ENCODE measurements at places on chromosomes 5 and 9.
A peak's percentile ranks its signal among the peaks of the same experiment; 100 is the strongest.

GRCh38 chr9:135343837-135344522 lies 135.6 kb upstream of the PPP1R26 start:
- DNase-seq = peak; percentile 5

DNA sequence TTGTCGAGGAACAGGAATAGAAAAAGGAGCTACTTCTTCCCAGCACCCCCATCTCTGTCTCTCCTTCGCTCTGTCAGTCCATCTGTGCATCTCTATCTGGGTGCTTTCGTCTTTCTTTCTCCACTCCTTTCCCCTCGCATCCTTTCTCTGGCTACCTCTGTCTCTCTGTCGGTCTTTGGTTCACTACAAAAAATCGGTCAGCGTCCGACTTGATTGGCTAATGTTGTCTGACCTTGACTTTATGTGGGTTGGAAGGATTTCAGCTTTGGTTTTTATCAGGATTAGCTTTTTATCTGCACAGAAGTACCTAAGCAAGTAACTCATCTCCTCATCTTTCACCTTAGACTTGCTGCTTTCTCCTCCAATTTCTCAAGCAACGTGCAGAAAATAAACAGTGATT lies 575.2 kb upstream of the ZNF462 start:
- no peak for DNase-seq

DNA sequence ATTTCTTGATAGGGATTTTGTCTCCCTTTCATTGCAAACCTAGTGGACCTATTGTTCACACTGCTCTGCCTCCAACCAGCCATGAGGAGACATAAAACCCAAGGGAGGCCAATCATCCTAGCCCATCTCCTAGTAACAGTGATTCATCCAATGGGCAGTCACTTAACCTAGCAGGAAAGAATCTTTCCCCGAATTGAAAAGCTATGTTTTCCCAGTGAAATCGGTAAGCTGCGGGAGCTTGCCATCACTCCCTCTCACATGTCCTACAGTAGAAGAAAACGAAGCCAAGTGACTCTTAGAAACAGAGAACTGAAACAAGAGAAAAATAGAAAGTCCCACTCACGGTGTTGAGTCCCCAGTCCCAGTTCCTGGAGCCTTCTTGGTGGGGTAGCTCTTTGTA lies 123.3 kb downstream of the SUSD1 start:
- no peak for DNase-seq

GRCh38 chr5:533955-534742 lies 9.9 kb upstream of the SLC9A3 start:
- no peak for DNase-seq

- DNase-seq = no peak
Observed at GRCh38 chr9:79774356-79774755, 202.6 kb downstream of the TLE4 start.

DNA sequence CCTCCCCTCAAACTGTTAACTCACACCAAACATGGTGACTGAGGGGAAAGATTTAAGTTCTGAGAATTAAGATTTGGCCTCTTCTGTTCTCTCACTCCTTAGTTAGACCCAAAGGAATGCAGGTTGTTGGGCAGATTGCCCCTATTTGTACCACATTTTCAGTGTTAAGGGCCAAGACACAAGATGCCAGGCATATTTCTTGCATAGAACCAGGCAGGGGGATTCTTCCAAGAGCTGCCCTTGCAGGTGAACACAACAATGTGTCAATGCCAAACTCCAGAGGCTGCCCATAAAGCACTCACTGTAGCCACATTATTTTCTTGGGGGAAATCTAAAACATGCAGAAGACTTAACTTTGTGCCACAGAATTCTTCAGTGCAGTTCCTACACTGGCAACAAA lies 14.7 kb downstream of the MPDZ start:
- DNase-seq = no peak

DNA sequence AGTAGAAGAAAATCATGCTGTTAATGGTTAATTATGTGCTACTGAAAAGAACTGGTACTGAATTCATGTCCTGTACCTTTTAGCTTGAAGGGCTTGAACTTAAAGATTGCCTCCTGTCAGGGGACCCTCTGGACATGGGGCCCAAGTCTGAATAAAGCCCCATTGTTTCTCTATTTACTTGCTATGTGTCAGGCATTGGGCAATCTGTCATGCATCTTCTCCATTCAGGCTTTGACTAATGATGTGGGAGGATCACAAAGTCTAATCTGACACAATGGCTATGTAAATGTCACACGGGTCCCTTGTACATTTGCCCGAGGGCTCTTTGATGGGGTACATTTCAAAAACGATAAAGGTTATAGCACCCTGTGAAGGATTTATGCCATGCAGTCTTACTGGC lies 64.0 kb upstream of the TUSC1 start:
- DNase-seq = no peak

GRCh38 chr5:177319913-177320588 lies 8.4 kb upstream of the MXD3 start:
- no peak for DNase-seq

DNA sequence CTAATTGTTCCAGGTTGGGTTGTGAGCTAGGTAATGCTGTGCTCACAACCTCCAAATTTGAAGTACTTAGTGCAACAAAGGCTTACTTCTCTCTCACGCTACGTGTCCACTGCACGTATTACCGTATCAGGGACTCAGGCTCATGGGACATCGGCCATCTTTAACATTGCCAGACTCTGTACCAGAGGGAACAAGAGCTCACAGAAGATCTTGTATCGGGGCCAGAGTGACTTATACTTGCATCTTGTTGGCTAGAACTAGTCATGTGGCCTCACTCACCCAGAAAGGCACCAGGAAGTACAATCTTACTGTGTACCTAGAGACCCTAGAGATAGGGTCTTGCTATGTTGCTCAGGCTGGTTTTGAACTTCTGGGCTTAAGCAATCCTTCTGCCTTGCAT lies 81.1 kb upstream of the KLF9 start:
- DNase-seq = no peak

DNA sequence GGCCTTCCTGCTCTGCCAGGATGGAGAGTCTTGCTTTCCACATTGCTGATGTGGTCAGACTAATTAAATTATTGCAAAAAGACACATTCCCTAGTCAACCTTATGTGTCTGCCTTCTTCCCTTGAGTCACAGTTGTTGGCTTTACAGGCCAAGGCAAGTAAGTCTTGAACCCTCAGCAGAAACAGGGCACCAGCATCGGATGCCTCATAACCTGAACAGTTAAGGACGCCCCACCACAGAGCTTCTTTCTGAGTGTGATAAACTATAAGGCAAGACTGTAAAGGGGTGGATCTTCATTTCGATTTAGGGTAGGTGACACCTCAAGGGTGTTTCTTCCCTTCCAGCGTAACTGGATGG lies 670 bp upstream of the KIF2A start:
- DNase-seq = no peak

DNA sequence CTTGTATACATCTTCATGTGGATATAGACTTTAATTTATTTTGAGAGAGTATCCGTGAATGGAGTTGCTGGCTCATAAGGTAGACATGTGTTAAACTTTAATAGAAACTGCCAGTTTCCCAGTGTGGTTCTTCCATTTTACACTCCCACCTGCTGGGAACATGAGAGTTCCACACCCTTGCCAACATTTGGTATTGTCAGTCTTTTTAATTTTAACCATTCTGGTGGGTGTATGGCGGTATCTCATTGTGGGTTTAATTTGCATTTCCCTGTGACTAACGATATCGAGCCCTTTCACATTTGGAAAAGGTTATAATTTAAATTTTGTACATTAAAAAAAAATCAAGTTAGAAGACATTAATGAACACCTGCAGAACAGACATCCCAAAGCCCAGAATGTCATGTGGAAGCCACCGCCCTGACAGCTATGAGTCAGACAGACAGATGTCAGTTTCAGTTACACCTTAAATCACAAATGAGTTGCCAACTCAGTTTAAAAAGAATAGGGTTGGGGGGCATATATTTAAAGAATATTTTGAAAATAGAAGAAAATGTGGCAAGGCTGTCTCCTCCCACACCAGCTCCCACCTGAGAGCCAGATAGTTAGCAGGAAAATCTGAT lies 36.9 kb downstream of the ANKRD33B start:
- DNase-seq = no peak

DNA sequence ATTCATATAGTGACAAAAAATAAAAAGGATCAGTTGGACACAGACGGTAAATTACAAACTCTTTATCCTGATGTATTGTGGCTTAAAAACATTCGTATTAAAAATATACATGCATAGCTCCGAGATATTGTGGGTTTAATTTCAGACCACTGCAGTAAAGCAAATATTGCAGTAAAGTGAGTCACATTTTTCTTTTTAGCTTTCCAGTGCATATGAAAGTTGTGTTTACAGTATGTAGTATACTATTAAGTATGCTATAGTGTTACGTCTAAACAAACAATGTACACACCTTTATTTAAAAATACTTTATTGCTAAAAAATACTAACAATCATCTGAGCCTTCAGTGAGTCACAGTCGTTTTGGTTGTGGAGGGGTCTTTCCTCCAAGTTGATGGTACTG lies 551.8 kb downstream of the CETN3 start:
- no peak for DNase-seq

GRCh38 chr5:6788439-6788838 lies 75.2 kb downstream of the TENT4A start:
- DNase-seq = no peak

DNA sequence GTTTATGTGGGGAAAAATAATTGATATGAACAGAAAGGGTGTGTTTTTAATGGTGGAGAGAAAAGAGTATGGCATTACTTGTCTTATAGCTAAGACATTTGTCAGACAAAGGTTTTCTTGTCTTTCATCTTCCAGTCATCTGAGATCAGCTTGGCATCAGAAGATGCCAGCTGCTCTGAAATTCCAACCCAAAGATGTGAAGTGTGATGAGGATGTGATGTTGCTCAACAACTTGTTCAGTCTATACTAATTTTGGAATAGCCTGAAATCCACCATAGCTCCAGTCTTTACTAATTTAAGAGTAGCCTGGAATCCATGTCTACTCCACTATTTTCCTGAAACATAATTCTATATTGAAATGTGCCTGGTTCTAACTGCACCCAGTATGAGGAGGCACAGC lies 182.3 kb downstream of the CFAP90 start:
- DNase-seq = no peak

DNA sequence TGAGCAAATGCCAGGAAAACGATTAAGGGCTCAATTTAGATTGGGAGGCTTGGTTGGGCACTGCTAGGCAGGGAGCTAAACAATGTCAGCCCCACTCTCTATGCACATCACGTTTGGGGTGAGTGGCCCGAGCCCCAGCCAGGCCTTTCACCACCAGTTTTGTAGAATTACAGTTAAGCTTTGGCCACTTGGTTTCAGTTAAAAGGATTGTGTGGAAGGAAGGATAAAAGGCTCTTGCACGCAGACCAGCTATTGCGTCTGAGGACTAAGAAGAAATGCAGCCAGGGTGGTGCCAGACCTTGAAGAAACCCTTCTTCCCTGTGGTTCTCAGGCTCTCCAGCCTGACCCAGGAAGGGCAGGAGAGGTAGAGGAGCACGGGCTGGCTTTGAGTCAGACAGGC lies 125.3 kb upstream of the SLC44A1 start:
- no peak for DNase-seq

DNA sequence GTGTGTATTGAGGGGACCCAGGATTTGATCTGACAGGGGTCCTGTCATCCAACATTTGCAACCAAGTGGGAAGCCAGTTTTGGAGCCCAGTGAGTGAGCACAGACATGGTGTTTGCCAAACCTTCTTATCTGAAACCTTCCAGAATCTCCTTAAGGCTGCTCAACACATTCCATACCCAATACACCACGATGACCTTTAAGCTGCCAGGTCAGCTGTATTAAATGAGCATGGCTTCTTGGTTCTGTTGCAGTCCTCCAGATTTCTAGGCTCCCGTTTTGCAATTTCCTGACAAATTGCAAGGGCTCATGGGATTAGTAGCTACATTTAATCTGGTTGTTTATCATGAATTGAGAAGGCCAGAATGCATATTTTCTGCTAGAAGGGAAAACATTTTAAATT lies 124.2 kb upstream of the ATP10B start:
- no peak for DNase-seq

GRCh38 chr9:133403766-133404453 lies 13.9 kb downstream of the REXO4 start:
- no peak for DNase-seq

DNA sequence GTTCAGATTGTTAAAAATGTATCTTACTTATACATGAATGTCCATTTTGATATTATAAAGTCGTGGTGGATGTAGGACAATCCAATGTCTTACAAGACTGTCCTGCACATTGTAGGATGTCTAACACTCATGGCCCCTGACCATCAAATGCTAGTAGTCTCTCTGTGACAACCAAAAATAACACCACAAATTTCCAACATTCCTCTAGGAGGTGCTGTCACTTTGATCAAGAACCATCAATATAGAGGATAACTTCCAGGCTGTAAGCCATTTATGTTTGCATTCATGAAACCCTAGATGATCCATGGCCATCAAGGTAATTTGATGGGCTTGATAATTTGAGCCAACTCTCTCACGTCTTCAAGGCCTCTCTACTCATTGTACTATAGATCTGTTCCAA lies 20.5 kb upstream of the ZFR start:
- DNase-seq = no peak

DNA sequence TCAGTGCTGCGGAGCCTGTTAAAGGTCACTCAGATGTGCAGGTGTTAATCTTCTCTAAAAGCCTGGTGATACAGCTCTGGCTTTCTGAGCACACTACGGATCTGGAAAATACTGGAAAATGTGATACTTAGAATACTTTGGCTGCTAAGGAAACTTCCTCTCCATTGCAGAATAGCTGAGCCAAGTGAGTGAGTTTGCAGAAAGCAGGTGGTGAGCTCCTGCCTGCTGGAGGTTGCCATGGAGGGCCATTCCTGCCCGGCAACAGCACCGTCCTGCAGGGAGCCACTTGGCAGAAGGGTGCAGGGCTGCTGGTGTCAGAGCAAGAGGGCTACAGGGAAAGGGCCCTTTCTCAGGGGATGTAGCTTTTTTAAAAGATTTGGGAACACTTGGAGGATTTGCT lies 40.7 kb downstream of the SECISBP2 start:
- no peak for DNase-seq

GRCh38 chr5:56763182-56763581 lies 52.2 kb upstream of the MAP3K1 start:
- no peak for DNase-seq

DNA sequence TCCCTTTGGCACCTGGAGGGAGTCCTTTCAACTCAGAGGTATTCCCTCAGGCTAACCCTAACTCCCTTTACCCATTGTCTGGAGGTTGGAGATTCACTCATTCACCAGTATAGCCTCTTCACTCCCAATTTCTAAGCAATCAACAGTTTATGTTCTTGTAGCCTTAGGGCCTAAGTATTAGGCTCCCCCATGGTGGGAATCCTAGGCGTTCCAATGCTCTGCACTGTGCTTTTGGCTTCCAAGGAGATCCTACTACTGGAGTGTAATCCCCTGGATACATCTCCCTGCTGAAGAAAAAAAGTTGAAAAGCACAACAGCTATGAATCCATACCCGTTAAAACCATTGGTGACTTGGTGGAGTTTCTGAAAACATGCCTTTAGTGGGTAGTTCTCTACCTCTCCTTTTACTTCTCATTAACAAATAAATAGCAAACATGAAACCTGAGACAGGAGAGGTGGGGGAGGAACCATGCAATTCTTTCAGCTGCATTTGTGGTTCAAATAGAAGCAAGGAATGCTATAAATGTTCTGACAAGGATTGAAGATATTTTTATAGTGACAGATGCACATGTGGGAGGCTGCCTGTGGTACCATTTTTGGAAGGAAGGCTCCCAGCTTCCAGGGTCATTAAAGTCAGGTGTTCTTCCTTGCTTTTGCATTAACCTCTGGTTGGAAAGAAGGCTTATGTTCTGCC lies 397.1 kb downstream of the DMAC1 start:
- DNase-seq = no peak

Data from bone marrow (tissue), 2 donors.